ENCODE measurements at places on chromosomes 13 and 19. TPM values are rescaled to one million over a fixed set of nuclear protein-coding genes. Genes with fewer than 3 reads are reported as not detected.

The ZNF763 gene
- 2.3 TPM for total RNA-seq

The ZNF808 gene
- total RNA-seq: 18.9 TPM

The CCDC169 gene
- 2.3 TPM for total RNA-seq

The DMKN gene
- total RNA-seq: 4.0 TPM

The CD22 gene
- total RNA-seq: 0.14 TPM

The SIAH3 gene
- not detected for total RNA-seq

The EFNB2 gene
- total RNA-seq: 0.46 TPM

The GRIK5 gene
- not detected for total RNA-seq

The ATXN8OS gene
- not detected for total RNA-seq

The KCTD12 gene
- total RNA-seq: 14.6 TPM

The ALOX5AP gene
- 0.74 TPM for total RNA-seq

The PRTN3 gene
- total RNA-seq: not detected

The LENG9 gene
- 7.3 TPM for total RNA-seq

The FXYD1 gene
- 2.4 TPM for total RNA-seq

The STARD13 gene
- total RNA-seq: 43.4 TPM

The ZNF555 gene
- total RNA-seq: 4.3 TPM

The PRR12 gene
- total RNA-seq: 0.71 TPM

The F10 gene
- total RNA-seq: 10.7 TPM

The GRIN2D gene
- total RNA-seq: 0.18 TPM

The MATK gene
- total RNA-seq: under 0.01 TPM

The ETV2 gene
- 0.28 TPM for total RNA-seq

The CLEC17A gene
- 0.28 TPM for total RNA-seq

The ADGRE3 gene
- not detected for total RNA-seq

The FAM83E gene
- 0.46 TPM for total RNA-seq
